ENCODE measurements at places on chromosomes 6 and 20. TPM values are rescaled to one million over a fixed set of nuclear protein-coding genes. Genes with fewer than 3 reads are reported as not detected.
A peak's percentile ranks its signal among the peaks of the same experiment; 100 is the strongest.

The TMEM30A gene
- 33.2 TPM for total RNA-seq

The PPP1R14C gene
- not detected for total RNA-seq

The KCNK15 gene
- not detected for total RNA-seq

The GRM4 gene
- 0.08 TPM for total RNA-seq

The C6orf47 gene
- 10.5 TPM for total RNA-seq

The ARMC2 gene
- total RNA-seq: 5.7 TPM

The ARFGEF2 gene
- total RNA-seq: 23.4 TPM

The KCNQ5 gene
- 2.5 TPM for total RNA-seq

The ENPP3 gene
- total RNA-seq: 0.34 TPM

The SLC39A7 gene
- total RNA-seq: 8.6 TPM

GRCh38 chr20:4833074-4833728 is 111.5 kb downstream of the PRND start:
- no peak overlapping the region for H3K27ac ChIP-seq
- H3K4me3 ChIP-seq: no peak overlapping the region
- DNase-seq: no peak
- H3K36me3 ChIP-seq: no peaks in the 10 kb centered on the region

- no peak overlapping the region for H3K27ac ChIP-seq
- H3K27me3 ChIP-seq: no peaks in the 10 kb centered on the region
- H3K4me1 ChIP-seq: no peaks in the 10 kb centered on the region
Measured at GRCh38 chr6:44463728-44464450, 76.4 kb downstream of the CDC5L start.

- H3K4me3 ChIP-seq: no peak overlapping the region
- no peaks in the 10 kb centered on the region for H3K27me3 ChIP-seq
- DNase-seq: no peak
- no peaks in the 10 kb centered on the region for H3K4me1 ChIP-seq
Measured at GRCh38 chr20:12699374-12700228, 309.2 kb upstream of the SPTLC3 start.

DNA sequence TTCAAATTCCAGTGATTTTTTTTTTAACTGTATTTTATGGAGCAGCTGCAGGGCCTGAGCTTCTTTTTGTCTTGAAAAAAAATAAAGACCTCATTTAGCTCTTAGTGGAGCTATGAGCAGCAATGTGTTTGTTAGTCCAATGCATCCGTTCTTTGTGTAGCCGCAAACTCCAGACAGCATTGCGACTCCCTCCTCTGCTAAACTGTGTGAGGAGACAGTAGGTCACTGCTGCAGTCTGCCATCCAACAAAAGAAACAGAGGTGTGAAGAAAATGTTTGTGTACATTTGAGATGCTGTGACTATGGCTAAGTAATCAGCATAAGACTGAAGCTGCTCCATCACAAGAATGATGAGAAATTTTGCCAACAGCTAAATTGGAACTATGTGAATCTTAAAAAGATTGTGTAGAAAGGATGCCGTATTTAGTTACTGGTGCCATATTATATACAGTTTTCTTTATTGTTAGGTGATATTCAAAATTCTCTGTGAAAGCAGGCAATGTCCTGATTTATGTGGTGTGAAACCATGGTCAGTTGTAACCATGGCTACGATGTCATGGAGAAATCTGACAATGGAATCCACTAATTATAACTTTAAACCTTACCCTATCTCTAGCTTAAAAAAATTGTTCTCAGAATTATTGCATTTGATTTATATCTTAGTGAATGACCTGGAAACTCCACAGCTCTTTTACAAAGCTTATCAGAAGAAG is 428.8 kb upstream of the EPHA7 start:
- H3K27me3 ChIP-seq: no peaks in the 10 kb centered on the region
- H3K4me3 ChIP-seq: no peak overlapping the region
- H3K27ac ChIP-seq: no peak overlapping the region
- DNase-seq: no peak

GRCh38 chr20:17786221-17786718 is 86.5 kb downstream of the BANF2 start:
- H3K4me3 ChIP-seq: no peak overlapping the region
- H3K36me3 ChIP-seq: no peaks in the 10 kb centered on the region
- H3K27ac ChIP-seq: no peak overlapping the region
- H3K4me1 ChIP-seq: no peaks in the 10 kb centered on the region
- H3K27me3 ChIP-seq: peaks cover 2% of the 10 kb centered on the region

- H3K4me1 ChIP-seq: no peaks in the 10 kb centered on the region
- H3K27ac ChIP-seq: no peak overlapping the region
Measured at GRCh38 chr6:147282566-147282959, 78.3 kb downstream of the STXBP5 start.

- H3K4me3 ChIP-seq: no peak overlapping the region
- peaks cover 5% of the 10 kb centered on the region for H3K4me1 ChIP-seq
- no peaks in the 10 kb centered on the region for H3K36me3 ChIP-seq
- DNase-seq: peak; percentile 75
- no peak overlapping the region for H3K27ac ChIP-seq
Measured at GRCh38 chr20:3710703-3711483, 1.5 kb downstream of the SIGLEC1 start.

DNA sequence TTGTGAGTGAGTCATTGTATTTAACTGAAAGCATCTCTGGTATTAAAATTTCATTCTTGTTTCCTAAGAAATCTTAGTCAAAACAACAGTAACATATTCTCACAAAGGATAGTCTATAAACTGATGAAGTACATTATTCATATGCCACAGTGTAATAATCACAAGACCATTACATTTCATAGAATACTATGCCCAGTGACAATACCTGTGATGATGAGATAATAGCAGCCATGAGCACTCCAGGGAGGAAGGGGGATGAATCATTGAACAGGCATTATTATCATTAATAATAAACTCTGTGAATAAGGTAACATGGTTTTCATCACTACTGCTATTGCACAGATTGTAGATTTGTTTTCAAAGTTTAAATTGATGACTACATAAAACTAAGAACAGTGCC is 667.9 kb downstream of the EPM2A start:
- H3K36me3 ChIP-seq: no peaks in the 10 kb centered on the region
- no peak overlapping the region for H3K27ac ChIP-seq
- no peaks in the 10 kb centered on the region for H3K27me3 ChIP-seq
- no peak overlapping the region for H3K4me3 ChIP-seq
- H3K4me1 ChIP-seq: no peaks in the 10 kb centered on the region

GRCh38 chr20:5522422-5522821 is 205.7 kb upstream of the PROKR2 start:
- no peak overlapping the region for H3K27ac ChIP-seq
- no peaks in the 10 kb centered on the region for H3K4me1 ChIP-seq

GRCh38 chr20:48897305-48898010 is 24.1 kb upstream of the ARFGEF2 start:
- no peak overlapping the region for H3K27ac ChIP-seq
- no peak for DNase-seq
- no peaks in the 10 kb centered on the region for H3K36me3 ChIP-seq
- H3K4me3 ChIP-seq: no peak overlapping the region
- H3K27me3 ChIP-seq: no peaks in the 10 kb centered on the region

- no peaks in the 10 kb centered on the region for H3K4me1 ChIP-seq
- DNase-seq: no peak
- H3K27ac ChIP-seq: no peak overlapping the region
- H3K36me3 ChIP-seq: peaks cover 39% of the 10 kb centered on the region
- no peaks in the 10 kb centered on the region for H3K27me3 ChIP-seq
- no peak overlapping the region for H3K4me3 ChIP-seq
Measured at GRCh38 chr6:118476551-118476950, 71.5 kb upstream of the PLN start.

DNA sequence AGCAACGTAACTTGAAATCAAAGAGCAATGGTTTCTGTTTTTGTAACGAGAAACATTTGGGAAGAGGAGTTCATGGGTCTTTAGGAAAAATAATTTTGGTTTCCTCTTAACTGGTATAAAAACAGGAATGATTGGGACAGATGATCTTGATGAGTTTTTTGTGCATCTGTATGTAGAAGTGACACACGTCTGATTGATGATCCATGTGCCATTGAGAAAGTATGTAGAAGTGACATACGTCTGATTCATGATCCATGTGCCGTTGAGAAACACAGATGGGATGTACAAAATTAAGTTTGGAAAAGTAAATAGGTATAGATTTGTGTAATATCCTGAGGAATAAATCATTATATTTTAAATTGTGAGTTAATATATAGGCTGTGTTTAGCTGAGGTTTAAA is 2.1 kb downstream of the KIAA1586 start:
- H3K4me1 ChIP-seq: peaks cover 4% of the 10 kb centered on the region
- H3K27ac ChIP-seq: no peak overlapping the region
- no peak overlapping the region for H3K4me3 ChIP-seq
- no peaks in the 10 kb centered on the region for H3K27me3 ChIP-seq
- DNase-seq: no peak

DNA sequence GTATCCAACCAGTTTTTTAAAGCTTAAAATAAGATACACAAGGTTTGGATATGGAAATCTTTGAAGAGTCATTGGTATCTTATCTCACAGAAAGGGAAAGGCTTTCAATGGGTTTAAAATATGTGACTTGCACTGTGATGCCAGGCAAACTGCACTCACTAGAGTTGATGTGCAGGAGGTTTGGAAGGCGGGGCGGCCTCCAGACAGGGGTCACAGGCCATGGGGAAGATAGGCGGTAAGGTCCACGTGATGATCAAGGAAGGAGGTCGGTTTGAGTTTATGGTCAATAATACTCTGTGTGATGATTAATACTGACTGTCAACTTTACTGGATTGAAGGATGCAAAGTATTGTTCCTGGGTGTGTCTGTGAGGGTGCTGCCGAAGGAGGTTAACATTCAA is 9.5 kb upstream of the RAMACL start:
- no peak overlapping the region for H3K4me3 ChIP-seq
- DNase-seq: no peak
- no peaks in the 10 kb centered on the region for H3K36me3 ChIP-seq
- no peak overlapping the region for H3K27ac ChIP-seq
- H3K4me1 ChIP-seq: no peaks in the 10 kb centered on the region
- H3K27me3 ChIP-seq: no peaks in the 10 kb centered on the region

DNA sequence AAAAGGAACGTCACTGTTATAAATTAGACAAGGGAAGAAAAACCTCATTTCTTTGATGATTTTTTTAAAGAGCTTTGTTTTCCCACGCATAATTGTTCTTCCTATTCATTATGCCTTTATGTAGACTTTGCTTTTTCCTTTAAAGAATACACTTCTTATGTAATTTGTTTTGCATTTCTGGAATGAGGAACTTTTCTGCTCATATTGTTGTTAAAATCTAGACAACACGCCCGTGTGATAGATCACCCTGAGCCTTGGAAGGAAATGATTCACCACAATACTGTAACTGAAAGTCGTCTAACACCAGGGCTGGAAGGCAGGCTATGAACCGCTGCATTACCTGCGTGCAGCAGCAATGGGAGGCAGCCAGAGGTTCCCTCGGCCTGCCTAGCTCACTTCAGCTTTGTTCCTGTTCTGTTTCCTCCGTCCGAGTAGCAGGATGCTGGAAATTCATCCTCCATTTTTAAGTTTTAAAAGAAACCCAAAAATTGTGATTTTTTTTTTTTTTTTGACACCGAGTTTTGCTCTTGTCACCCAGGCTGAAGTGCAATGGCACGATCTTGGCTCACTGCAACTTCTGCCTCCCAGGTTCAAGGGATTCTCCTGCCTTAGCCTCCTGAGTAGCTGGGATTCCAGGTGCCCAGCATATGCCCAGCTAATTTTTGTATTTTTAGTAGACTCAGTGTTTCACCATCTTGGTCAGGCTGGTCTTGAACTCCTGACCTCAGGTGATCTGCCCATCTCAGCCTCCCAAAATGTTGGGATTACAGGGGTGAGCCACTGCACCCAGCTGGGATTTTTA is 49.6 kb upstream of the ZNF217 start:
- H3K36me3 ChIP-seq: no peaks in the 10 kb centered on the region
- H3K27me3 ChIP-seq: no peaks in the 10 kb centered on the region
- H3K4me1 ChIP-seq: peaks cover 38% of the 10 kb centered on the region
- H3K27ac ChIP-seq: peak overlapping the region; percentile 85

GRCh38 chr6:128932061-128932460 is 49.1 kb downstream of the LAMA2 start:
- no peaks in the 10 kb centered on the region for H3K27me3 ChIP-seq
- H3K4me3 ChIP-seq: no peak overlapping the region
- H3K27ac ChIP-seq: no peak overlapping the region
- no peak for DNase-seq

GRCh38 chr6:39430446-39430845 is 107.9 kb upstream of the KCNK16 start:
- no peaks in the 10 kb centered on the region for H3K36me3 ChIP-seq
- H3K27ac ChIP-seq: no peak overlapping the region
- H3K4me1 ChIP-seq: no peaks in the 10 kb centered on the region
- DNase-seq: no peak
- H3K4me3 ChIP-seq: no peak overlapping the region

GRCh38 chr6:149354009-149354408 is 36.5 kb downstream of the TAB2 start:
- no peak overlapping the region for H3K27ac ChIP-seq
- no peaks in the 10 kb centered on the region for H3K36me3 ChIP-seq
- H3K27me3 ChIP-seq: no peaks in the 10 kb centered on the region
- peaks cover 22% of the 10 kb centered on the region for H3K4me1 ChIP-seq

- peak overlapping the region; percentile 34 for H3K4me3 ChIP-seq
- H3K36me3 ChIP-seq: peaks cover 46% of the 10 kb centered on the region
- H3K27ac ChIP-seq: peak overlapping the region; percentile 88
- no peaks in the 10 kb centered on the region for H3K27me3 ChIP-seq
Measured at GRCh38 chr6:166950443-166950821, 5.9 kb downstream of the RNASET2 start.
